Stimulated activated naive CD4-positive, alpha-beta T cell (primary cell): ENCODE measurements at places on chromosomes 1 and 21.

- DNase-seq = no peak
Measured at GRCh38 chr1:2342384-2343022, 48.9 kb downstream of the MORN1 start.

DNA sequence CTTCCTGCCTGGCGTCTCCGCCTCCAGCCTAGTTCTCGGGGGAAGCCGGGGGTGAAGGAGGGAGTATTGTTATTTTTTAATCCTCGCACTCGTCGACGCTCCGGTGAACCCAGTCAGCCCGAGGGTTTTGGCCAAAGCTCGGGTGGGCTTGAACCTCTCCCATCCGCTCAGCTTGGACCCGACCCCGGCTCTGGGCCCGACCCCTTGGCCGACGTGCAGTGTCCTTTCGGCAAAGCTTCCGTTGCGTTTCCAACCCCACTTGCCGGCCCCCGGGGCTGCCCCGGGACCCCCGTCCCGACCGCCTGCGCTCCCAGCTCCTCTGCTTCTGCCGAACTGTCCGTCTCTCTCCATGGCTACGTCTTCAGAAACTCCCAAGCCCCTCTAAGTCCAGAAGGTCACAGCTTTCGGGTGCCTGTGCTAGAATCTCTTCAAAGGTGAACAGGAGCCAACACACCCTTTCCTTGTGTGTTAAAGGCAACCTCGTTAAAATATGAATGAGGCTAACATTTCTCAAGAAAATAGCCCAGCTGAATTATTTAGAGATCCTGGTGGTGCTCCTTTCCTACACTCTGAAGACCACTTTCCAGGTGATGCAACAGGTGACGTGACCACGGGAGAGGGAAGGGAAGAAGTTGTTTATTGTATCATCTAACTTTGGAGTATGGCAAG is 647 bp downstream of the DESI2 start:
- no peak for DNase-seq

DNA sequence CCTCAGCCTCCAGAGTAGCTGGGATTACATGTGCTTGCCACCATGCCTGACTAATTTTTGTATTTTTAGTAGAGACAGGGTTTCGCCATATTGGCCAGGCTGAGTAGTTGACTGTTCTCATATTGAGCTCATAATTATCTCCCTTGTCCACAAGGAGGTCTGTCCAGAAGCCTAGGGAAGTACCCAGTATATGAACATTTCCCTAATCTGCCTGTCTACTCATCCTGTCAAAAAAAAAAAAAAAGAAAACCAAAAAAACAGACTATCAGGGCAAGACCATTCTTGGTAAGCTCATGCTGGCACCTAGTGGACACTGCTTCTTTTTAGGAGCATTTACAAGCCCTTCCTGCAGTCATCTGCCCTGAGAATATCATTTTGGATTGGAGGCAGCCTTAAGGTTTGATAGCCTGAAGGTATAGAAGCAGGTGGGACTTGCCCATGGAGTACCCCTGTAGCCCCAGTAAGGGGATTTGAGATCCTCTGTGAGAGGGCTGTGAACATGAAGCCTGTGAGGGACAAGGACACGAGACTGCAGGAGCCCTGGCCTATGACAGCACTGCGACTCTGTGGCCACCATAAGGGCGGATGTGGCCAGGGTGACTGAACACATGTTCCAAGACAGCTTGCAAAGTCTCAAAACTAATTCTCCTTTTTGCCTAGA is 10.8 kb upstream of the DUSP12 start:
- DNase-seq = peak; percentile 51

- no peak for DNase-seq
Measured at GRCh38 chr1:112358798-112359408, 37.1 kb upstream of the CTTNBP2NL start.

- no peak for DNase-seq
Measured at GRCh38 chr1:51285055-51285454, 45.3 kb downstream of the TTC39A start.

DNA sequence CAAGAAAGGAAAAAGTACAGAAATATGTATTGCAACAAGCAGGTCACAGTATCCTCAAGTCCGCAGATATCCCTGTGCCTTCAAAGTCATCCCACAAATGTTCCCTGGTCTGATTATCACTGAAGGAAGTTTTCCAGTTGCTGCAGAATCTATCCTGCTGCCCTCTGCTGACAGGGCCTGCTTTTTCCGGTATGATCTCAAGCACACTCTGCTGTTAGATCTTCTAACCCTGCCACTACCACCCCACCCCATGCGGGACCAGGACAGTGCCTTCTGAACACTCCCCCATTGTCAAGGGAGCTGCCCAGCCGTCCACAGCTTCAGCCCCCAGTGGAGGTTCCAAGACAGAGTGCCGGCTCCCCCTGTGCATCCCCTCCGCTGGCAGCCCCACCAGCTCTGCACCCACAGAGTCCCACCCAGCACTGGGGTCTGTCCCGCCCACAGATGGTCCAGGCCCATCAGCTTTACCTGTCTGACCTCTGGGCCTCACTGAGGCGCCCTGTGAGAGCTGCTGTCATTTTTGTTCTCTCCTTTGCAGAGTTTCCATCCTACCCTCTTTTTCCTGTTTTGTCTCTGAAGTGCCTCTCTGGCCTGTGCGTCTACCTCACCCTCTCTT is 27.9 kb downstream of the FAM163A start:
- DNase-seq = no peak

DNA sequence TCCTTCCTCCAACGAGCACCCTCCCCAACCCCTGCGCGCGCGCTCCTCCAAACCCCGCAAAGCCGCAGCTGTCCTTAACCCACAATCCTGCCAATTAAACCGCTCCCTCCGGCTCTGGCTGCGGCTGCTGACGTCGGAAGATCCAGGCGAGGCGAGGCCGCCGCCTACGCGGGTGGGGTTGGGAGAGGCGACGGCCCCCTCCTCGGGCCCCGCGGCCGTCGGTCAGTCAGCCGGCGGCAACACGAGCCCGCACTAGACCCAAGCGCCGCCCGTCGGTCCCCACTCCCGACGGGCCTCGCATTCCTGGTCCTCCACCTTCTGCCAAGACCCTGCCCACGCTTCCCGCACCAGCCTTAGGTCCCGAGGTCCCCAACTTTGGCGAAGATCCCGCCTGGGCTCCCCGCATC is 75.4 kb downstream of the VWA5B1 start:
- no peak for DNase-seq

- DNase-seq = no peak
Measured at GRCh38 chr1:22406722-22407495, 44.7 kb upstream of the ZBTB40 start.

- no peak for DNase-seq
Measured at GRCh38 chr1:244710474-244711062, 57.6 kb downstream of the DESI2 start.

- no peak for DNase-seq
Measured at GRCh38 chr1:233566886-233567285, 47.0 kb upstream of the KCNK1 start.

GRCh38 chr1:40785446-40785845 is 1.9 kb downstream of the KCNQ4 start:
- no peak for DNase-seq

- no peak for DNase-seq
Measured at GRCh38 chr1:37071829-37072228, 37.5 kb upstream of the GRIK3 start.

DNA sequence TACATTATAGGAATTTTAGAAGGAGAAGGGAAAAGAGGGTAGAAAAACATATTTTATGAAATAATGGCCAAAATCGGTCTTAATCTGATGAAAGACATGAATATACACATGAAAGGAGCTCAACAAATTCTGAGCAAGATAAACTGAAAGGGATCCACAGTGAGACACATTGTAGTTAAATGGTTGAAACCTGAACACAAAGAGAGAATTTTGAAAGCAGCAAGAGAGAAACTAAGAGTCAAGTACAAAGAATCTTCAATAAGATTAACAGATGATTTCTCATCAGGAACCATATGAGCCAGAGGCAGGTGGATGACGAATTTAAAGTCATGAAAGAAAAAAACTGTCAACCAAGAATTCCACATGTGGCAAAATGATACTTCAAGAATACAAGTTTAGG is 15.8 kb upstream of the MTR start:
- DNase-seq = no peak
